Hippocampal formation (tissue), 2 donors: ENCODE measurements at places on chromosomes 2 and 18.
A peak's percentile ranks its signal among the peaks of the same experiment; 100 is the strongest.

GRCh38 chr2:149857344-149857743 lies 269.8 kb upstream of the MMADHC start:
- no peak for DNase-seq

GRCh38 chr2:213021971-213022899 lies 129.2 kb downstream of the IKZF2 start:
- DNase-seq, result no peak

- no peak for DNase-seq
Observed at GRCh38 chr2:72015266-72015665, 132.4 kb downstream of the CYP26B1 start.

- DNase-seq, result no peak
Observed at GRCh38 chr2:119255760-119256581, 32.3 kb downstream of the STEAP3 start.

DNA sequence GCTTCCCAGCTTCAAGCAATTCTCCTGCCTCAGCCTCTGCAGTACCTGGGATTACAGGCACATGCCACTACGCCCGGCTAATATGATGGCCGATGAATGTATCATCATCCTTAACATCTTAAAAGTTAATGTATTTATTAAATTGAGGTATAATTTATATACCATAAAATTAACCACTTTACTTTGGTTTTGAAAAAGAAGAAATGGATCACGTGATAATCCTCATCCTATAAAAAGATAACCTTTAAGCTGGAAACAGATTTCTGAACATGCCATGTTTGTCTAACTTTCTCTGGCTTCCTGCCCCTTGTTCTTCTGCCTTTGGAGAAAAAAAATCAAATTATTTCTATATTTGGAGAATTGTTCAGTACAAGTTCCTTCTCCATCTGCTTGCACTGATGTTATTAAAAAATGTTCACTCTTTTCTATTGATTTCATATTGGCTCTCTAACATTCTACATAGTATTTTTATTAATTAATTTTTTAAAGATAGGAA lies 57.0 kb upstream of the ACTR3 start:
- DNase-seq, result no peak

DNA sequence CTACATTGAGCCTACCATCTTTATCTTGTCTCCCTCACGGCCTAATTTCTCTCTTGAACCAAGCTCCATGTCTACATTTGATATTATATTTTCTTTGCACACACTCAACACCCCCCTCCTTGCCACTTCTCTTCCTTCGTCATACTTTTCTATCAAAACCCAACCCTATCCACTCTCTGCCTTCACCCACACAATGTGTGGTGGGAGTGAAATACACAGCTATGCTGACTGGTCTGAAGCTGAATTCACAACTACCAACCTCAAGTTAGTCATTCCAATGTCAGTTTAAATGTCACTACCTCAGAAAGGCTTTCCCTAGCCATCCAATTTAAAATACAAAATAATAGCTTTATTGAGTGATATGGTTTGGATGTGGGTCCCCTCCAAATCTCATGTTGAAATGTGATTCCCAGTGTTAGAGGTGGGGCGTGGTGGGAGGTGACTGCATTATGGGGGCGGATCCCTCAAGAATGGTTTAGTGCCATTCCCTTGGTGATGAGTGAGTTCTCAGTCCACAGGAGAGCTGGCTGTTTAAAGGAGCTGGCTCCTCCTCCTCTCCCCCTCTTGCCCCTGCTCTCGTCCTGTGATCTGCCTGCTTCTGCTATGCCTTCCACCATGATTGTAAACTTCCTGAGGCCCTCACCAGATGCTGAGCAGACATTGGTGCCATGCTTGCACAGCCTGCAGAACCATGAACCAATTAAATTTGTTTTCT lies 112.1 kb downstream of the DTNB start:
- DNase-seq, result no peak

DNA sequence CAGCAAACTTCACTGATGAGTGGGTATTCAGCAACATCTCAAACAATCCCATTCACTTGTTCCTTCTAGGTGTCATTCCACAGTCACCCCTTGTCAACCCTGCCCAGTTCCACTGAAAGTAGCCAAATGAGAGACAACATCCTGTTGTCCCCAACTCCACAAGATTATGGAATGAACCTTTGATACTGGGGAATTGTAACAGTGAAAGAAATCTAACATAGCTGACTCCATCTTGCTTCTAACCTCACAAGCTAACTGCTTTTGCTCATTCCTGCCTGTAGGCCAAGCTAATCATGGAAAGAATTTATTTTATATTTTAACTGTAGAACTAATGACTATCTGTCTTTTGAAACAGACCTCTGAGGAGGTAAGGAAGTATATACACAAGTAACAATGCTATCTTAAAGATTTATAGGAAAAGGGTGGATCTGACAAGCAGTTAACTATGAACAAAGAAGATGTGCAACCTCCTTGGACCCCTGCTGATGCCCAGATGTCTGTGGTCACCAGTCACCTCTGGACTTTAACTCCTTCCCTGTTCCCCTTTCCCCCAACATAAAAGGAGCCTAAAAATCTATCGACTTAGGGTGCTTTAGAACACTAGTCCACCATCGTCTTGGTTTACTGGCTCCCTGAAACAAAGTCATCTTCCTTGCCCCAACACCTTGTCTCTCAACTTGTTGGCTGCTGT lies 6.9 kb upstream of the ANXA4 start:
- DNase-seq, result no peak

GRCh38 chr2:220948579-220948978 lies 623.5 kb downstream of the EPHA4 start:
- no peak for DNase-seq

GRCh38 chr2:176169181-176169580 lies 12.1 kb downstream of the HOXD3 start:
- no peak for DNase-seq

- no peak for DNase-seq
Observed at GRCh38 chr2:226017537-226017936, 618.0 kb downstream of the NYAP2 start.

- DNase-seq, result no peak
Observed at GRCh38 chr2:214628091-214628490, 181.4 kb downstream of the BARD1 start.

- DNase-seq, result no peak
Observed at GRCh38 chr18:69596345-69596744, 195.7 kb downstream of the DOK6 start.

- no peak for DNase-seq
Observed at GRCh38 chr2:49514201-49514600, 359.9 kb upstream of the FSHR start.

DNA sequence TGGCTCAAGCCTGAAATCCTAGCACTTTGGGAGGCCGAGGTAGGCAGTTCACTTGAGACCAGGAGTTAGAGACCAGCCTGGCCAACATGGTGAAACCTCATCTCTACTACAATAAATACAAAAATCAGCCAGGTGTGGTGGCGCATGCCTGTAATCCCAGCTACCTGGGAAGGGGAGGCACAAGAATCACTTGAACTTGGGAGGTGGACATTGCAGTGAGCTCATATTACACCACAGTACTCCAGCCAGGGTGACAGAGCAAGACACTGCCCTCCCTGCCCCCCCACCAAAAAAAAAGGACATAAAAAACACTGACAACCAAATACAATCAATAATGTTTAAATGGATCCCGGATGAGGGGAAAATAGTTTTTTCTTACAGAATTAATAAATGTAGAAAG lies 7.8 kb downstream of the TIA1 start:
- no peak for DNase-seq

DNA sequence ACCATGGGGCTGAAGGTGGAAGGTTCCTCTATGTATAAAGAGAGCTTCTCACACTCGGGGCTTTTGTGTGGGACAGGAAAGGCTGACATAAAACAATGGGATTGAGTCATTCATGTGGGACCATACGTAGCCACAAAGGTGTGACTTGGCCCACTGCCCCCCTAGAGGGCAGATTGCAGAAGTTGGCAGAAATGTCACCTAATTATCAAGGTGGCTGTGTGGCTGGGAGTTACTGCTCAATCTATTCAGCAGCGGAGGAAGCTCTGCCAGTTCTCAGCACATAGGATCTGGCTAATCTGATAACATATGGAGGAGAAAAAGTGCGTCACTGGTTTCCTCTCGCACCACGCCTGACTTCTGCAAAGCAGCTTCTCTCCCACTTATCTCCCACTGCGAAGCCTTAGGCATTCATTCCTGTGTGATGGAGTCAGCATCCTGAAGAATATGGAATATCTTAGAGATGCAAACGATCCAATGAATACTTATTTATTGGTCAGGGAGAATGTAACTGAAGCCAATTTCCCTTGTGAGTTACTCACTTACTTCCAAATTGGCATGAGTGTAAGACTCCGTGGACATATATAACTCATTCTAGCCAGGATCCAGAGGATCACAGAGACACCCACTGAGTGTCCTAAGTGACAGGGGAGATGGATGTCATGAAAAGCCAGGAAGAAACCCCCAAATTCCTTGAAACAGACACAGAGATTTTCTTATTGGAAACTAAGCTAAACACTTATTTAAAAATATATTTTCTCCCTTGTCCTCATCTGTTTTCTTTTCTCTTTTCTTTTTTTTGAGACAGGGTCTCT lies 344.8 kb downstream of the TGIF1 start:
- DNase-seq, result no peak

GRCh38 chr18:21181766-21182165 lies 60.3 kb upstream of the GREB1L start:
- DNase-seq, result no peak

DNA sequence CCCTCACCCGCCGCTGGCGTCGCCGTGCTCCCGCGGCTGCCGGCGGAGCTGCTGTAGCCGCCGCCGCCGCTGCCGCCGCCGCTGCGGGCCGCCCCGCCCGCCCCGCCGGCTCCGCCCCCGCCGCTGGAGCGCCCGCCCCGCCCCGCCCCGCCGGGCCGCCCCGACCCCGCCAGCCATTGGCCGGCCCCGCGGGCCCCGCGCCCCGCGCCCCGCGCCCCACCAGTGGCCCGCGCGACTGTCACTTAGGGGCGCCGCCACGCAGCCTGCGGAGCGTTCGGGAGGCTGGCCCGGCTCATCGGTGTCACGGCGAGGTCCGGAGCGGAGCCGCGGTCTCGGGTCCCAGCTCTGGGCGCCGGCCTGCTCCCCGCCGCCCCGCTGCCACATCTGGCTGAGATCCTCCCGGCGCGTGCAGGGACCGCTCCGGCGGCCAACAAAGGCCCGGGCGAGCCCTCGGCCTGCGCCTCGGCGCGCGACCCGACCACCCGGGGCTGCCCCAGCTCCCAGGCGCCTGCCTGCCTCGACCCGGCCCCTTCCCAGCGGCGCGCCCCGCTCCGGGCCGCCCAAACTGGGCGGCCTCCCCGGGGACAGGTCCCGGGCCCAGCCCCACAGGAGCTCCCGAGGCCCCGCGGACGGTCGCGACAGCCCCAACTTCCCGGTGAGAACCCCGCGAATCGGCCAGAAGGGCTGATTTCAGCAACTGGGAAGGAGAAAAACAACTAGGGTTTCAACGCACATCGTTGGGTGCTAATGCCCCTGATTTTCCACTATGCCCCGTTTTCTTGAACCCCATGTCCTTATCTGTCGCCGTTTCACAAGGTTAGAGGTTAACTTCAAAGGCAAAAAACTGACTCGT lies at the start of gene MGAT4A:
Gene MGAT4A (minus strand): TSS at position 92 of the 853 bp plus-strand sequence. CDS start 4,800 bp downstream, outside the sequence.
- DNase-seq, result peak; percentile 78

DNA sequence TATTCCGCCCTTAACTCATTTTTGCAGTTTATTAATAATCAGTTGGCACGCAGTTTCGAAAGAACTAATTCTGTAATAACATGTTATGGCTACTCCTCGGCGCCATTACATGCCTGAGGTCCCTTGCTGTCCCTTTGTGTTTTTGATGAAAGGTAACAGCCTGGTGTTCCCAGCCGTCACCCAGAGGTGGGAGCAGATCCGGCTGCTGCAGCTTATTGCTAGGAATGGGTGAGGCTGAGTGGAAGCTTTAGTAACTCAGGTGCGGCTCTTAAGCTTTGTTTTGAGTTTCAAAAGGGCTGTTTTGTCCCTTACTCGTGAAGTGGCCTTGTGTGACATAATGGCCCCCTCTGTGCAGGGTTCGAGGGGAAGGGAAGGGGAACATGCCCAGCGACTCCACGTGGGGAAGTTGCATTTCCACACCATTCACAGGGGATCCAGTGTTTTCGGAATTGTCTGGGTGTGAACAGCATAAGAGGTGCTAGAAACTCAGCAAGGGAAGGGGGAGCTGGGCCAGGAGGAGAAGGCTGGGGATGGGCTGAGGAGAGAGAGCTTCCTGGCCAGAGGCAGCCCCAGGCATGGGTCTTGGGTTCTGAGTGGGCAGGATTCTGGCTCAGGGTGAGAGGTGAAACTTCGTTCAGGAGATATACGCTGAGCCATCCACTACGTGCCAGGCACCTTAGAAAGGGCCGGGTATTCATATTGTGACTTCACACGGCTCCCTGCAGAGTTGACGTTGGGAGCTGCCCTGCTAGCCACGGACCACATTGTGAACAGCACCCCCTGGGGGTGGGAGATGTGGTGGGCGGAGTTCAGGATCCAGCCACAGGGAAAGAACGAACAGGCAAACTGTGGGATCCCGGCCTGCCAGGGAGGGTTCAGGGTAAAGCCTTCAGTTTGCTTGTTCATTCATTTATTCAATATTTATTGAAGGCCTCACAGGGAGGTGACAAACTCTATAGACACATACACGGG lies 84.4 kb downstream of the TGOLN2 start:
- peak; percentile 6 for DNase-seq

DNA sequence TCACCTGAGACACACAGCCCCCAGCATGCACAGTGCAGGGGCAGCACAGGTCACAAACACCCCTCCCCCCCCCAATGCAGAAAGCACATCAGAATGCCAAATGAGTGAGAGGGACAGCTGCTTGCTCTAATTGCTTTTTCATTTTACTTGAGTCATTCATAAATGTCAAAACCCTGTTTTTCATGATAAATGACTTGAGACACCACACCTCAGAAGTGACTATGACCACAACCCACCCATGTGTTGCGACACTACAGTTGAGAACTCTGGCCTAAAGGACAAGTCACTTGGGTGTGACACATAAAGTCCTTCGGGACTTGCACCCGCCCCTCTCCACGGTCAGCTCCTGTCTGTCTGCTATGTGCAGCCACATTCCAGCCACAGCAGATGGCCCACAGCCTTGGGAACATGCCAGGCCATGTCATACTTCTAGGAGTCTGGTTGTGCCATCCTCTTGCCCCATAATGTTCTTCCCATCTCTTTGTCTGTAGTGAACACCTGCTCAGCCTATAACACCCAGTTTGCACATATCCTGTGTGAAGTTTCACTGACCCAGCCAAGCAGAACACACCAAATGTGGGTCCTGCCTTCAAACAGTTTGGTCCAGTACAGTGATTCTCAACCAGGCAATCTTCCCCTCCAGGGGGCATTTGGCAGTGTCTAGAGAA lies 30.2 kb upstream of the RIOK3 start:
- no peak for DNase-seq

DNA sequence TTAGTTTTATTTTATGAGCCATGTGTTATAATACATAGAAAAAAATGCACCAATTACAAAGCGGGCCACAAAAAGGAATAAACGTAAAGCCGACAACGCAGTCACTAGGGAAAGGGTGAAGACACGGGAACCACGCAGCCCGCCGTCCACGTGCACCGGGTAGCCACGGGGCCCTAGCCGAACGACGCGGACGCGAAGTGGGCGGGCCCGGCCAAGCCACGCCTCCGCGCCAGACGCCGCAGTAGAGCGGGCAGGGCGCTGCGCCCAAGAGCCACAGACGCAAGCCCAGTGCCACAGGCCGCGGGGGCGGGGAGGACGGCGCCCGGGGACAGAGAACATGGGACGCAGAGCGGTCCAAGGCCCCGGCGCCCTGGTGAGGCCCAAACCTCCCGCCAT lies at the start of gene DUSP28:
Gene DUSP28 (plus strand): TSS at position 274 of the 396 bp plus-strand sequence. CDS start 328 bp downstream, outside the sequence.
- DNase-seq, result peak; percentile 87

- no peak for DNase-seq
Observed at GRCh38 chr2:148451046-148451445, 193.5 kb upstream of the EPC2 start.

GRCh38 chr2:58291726-58292438 lies 50.8 kb upstream of the FANCL start:
- no peak for DNase-seq

- DNase-seq, result no peak
Observed at GRCh38 chr2:191899410-191899809, 52.5 kb upstream of the CAVIN2 start.
